ENCODE measurements at places on chromosomes 6 and 20.

GRCh38 chr20:58086763-58087561 lies 141.5 kb downstream of the ANKRD60 start:
- DNase-seq: no peak

DNA sequence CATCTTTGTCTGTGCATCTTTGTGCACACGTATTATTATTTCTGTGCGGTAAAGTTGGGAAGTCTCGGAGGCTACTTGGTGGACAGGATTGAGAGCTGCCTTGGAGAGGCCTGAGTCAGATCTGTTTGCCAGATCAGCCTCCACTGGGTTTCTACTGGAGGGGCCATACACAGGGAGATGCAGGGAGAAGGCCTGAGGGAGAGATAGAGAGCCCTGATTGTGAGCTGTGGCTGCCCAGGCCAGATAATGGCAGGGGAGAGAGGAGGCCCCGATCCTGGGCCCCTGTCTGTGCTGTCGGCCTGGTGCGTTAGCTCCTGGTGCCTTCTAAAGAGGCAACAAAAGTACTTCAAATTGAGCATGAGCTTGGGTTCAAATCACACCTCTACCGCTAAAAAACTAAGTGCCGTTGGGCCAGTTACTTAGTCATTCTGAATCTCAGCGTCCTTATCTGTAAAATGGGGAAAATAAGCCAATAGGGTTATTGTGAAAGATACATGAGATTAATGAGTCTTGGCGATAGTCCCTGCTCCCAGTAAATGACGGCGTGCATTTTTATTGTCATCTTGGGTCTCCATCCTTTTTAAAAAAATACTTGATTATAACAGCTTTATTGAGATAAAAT lies 27.6 kb upstream of the ADA start:
- DNase-seq: no peak

- no peak for DNase-seq
These were observed 65.9 kb downstream of the RIN2 start for GRCh38 chr20:19823971-19824370.

DNA sequence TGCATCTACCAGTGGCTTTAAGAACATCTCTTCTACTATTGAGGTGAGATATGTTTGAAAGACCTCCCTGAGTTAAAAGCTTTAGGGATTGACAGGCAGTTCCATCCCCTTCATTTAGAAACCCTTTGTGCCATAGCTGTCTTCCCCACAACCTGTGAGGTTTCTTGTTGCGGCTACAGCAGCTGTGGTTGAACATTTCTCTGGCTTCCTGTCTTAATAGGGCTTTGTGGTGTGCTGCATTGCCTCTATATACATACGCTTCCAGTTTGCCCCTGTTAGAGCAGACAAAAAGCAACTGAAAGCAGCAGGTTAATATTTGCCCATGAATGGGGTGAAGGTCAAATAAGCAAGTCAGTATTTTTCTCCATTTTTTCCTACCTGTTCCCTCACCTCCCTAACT lies 210.2 kb downstream of the TMEM200A start:
- DNase-seq: no peak

DNA sequence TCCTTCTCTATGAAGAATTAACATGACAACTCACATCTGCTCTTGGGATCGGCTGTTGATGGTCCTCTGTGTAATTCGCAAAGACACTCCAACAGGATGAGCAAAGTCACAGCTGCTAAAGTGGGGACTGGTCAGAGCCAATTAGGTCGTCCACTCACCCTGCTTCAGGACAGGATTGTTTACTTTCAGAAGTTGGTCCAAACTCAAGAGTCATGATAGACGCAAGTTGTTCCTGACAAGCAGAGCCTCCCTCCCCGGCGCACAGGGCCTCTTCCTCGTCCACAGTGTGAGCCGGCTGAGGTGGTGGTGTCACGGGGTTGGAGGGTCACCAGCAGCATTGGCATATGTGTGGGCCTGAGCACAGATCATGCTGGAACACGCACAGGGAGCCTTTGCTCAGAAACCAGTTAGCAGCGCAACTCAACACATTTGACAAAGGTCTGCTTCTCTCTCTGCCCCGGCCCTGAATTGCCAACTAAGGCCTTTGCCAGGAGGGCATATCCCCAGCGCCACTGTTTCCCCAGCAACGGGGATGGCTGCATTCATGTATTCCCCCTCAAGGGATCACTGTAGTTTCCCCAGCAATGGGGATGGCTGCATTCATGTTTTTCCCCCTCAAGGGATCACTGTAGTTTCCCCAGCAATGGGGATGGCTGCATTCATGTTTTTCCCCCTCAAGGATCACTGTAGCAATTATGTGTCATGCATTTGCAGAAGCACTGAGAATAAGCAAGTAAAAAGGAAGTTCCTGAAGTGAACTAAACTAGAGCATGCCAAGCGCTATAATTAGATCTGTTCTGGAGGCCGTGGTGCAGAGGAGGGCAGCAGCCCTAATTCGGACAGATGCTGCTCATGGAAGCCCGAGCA lies 111.7 kb downstream of the THBS2 start:
- DNase-seq: no peak

- DNase-seq: no peak
These were observed 38.8 kb upstream of the ID4 start for GRCh38 chr6:19798362-19798761.

DNA sequence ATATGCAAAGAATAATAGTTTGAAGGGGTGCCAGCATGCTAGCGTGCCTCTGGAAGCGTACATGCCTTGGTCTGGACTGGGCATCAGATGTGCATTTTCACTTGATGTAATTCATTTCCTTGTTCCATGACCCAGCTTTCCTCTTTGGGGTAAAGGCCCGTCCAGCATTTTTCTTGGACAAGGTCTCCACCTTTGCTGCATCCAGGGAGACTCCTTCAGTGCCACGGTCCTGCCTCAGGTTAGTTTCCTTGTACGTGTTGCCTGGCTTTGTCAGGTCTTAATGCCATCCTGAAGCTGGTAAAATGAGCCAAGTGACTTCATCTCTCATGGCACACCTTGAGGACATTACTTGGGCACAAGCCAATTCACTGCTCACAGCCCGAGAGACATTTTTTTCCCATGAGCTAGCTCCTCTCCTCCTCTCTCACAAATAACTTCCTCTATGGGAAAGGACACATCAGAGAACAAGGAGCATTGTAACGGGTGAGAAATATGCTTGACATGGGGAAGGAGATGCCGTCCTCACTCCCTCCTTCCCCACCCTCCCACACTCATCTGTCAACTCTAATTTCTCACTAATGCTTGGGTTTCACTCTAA lies 23.9 kb downstream of the EDN1 start:
- no peak for DNase-seq

DNA sequence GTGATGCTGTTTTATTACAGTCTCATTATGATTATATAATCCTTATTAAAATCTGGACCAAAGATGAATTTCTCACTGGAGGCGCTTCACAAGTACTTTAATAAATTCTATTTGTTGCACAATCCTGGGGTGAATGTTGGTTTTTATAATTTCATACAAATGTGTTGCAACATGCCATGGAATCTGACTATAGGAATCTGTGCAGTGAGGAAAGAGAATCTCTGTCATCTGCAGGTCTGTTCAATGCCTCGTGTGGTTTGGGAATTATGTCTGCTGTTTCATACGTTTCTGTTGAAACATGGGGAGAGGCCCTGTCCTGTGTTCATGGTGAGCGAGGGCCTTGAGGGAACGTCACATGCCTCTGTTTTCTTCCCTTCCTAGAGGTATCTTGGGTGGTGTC lies 277.3 kb downstream of the CDH4 start:
- DNase-seq: no peak

- DNase-seq: no peak
These were observed 144.7 kb downstream of the MYO6 start for GRCh38 chr6:75893776-75894152.

DNA sequence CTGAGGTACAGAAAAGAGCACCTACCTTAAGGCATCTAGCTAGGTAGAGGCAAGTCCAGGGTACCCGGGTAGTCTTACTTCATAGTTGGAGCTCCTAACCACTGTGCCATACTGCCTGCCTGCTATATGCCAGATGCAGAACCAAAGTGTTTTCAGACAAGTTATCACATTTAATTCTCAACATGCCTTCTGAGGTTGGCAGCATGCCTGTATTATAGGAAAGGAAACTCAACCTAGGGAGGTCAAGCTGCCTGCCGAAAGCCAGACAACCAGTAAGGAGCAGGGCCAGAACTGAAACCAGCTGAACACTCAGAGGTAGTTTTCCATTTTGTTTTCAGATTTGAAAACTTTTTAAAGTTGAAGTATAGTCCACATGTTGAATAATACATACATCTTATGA lies 5.4 kb downstream of the CTNNBL1 start:
- DNase-seq: no peak

DNA sequence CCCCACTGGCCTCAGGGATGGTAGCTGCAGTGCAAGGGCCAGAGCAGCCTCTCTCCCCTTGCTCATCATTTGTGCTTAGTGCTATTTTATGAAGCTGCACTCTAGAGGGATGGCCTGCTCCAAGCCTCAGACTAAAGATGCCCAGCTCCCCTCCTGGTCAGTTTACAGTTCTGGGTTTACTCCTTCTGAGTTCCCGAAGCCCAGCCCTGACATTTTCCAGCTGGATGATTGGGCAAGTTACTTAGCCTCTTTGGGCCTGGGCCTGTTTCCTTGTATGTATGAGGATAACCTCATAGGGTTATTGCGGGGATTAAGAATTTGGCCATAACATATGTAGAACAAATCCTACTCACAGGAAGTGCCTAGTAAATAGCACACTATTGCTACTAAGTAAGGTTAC lies 31.8 kb upstream of the EMILIN3 start:
- no peak for DNase-seq

- peak; percentile 27 for DNase-seq
These were observed 147.2 kb downstream of the VEGFA start for GRCh38 chr6:43916924-43917877.

- no peak for DNase-seq
These were observed 151.6 kb upstream of the PTPRK start for GRCh38 chr6:128672023-128672422.

GRCh38 chr6:33312361-33313104 lies 1.3 kb downstream of the TAPBP start:
- DNase-seq: peak; percentile 71

DNA sequence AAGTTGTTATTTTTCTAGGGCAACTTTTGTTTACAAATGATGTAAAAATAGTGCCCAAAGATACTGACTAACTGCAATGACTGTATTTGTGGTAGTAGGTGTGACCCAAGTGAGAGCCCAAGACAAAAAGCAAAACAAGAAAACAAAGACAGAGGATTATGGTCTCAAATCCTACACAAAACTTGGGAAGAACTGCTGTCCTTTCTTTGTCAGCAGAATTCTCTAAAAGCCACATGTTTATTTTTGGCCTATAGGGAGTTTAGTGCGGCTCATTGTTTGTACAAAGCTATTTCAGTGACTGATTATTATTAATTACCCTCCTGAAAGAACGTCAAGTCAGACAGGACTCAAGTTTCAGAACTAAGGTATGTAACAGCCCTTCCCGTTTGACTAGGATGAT lies 509.2 kb upstream of the SLC35B3 start:
- no peak for DNase-seq

DNA sequence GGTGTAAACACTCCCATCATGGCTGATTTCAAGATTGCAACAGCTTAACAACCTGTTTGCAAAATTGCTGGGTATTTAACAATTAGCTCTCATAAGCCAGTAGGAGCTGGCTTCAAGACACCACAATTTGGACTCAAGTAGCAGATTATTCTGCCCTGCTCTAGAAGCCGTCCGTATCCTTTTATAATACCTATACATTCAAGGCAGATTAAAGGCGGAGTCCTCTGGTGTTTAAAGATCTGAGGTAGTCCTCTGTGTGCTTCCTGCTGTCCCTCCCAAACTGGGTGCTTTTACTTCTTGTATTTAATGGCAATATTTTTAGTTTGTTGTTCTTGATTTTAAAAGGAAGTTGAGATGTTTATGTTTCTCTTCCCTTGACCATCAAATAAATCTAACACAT lies 62.2 kb upstream of the SOX4 start:
- DNase-seq: no peak

GRCh38 chr20:52105442-52106422 lies 85.8 kb downstream of the ZFP64 start:
- no peak for DNase-seq

DNA sequence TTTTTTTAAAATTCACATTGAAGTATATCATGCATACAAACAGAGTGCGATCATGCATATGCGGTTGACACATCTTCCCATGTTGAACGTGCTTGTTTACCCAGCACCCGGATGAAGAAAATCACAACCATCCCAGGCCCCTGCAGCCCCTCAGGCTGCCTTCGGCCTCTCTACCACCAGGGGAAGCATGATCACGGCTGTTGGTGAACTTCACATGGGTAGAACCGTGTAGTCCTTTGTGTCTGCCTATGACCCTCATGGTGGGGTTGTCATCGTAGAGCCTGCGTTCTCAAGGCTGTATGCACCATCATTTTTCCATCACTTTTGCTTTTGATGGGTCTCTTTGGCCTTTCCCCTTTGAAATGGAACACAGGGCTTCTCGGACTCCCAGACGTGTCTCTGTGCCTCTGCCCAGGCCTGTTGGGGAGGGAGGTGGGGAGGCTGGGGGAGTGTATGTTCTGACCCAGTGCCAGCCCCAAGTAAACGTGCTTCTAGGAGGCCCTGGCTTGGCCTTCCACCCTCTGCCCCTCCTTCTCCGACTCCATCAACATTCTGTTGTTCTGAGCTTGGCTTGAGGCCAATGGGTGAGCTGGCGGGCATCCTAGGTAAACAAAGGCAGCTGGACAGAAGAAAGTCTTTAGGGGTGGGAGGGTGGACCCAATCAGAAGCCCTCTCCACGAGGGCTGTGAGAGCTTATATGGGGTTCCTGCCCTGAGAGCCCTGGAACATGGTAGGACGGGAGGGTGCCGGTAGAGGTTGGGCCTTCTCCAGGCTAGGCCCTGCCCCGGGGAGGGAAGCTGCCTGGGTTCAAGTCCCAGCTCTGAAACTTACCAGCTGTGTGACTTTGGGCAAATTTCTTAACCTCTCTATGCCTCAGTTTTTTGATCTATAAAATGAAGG lies 39.7 kb downstream of the TGM2 start:
- no peak for DNase-seq

GRCh38 chr20:59771506-59772372 lies 161.7 kb downstream of the SYCP2 start:
- no peak for DNase-seq

DNA sequence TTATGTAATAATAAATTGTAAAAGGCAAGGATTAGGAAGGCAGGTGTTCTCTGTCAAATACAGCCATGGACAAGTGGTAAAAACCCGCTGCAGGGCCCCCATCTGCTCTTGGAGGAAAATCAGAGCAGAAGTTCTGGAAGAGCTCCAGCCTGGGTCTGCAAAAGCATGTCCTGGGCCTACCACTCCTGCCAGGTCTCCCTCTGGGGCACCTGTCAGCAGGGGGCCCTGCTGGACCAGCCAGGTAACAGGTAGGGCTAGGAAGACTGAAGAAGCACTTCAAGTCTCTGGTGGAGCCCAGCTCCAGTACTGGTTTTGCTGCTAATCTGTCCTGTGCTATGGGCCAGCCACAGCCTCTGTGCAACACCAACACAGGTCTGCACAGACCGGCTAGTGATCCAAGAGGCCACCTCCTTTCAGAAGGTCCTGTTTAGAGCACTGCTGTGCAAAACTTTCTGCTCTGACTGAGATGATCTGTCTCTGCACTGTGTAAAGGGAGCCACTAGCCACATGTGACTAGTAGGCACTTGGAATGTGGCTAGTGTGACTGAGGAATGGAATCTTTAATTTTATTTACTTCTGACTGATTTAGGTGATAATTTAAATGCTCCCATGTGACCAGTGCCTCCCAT lies 30.2 kb downstream of the RRBP1 start:
- DNase-seq: no peak

Data from CD14-positive monocyte (primary cell).